ENCODE measurements at places on chromosomes 16 and 17.
A peak's percentile ranks its signal among the peaks of the same experiment; 100 is the strongest.

GRCh38 chr17:81246679-81247338 is 7.7 kb downstream of the NDUFAF8 start:
- no peak overlapping the region for H3K27ac ChIP-seq
- H3K36me3 ChIP-seq, result peaks cover 13% of the 10 kb centered on the region
- no peak for DNase-seq
- H3K4me1 ChIP-seq, result peaks cover 2% of the 10 kb centered on the region
- no peak overlapping the region for H3K4me3 ChIP-seq

- H3K4me3 ChIP-seq, result no peak overlapping the region
- no peaks in the 10 kb centered on the region for H3K27me3 ChIP-seq
- H3K27ac ChIP-seq, result no peak overlapping the region
Measured at GRCh38 chr16:79434771-79435170, 165.8 kb downstream of the MAF start.

GRCh38 chr17:34314279-34314678 is 5.0 kb upstream of the CCL8 start:
- H3K4me1 ChIP-seq, result peaks cover 6% of the 10 kb centered on the region
- DNase-seq, result no peak
- H3K27me3 ChIP-seq, result no peaks in the 10 kb centered on the region
- H3K36me3 ChIP-seq, result no peaks in the 10 kb centered on the region
- H3K27ac ChIP-seq, result no peak overlapping the region

- DNase-seq, result no peak
- no peaks in the 10 kb centered on the region for H3K27me3 ChIP-seq
- H3K4me3 ChIP-seq, result no peak overlapping the region
- no peak overlapping the region for H3K27ac ChIP-seq
- H3K4me1 ChIP-seq, result peaks cover 10% of the 10 kb centered on the region
Measured at GRCh38 chr17:80957461-80957941, 34.1 kb upstream of the CHMP6 start.

DNA sequence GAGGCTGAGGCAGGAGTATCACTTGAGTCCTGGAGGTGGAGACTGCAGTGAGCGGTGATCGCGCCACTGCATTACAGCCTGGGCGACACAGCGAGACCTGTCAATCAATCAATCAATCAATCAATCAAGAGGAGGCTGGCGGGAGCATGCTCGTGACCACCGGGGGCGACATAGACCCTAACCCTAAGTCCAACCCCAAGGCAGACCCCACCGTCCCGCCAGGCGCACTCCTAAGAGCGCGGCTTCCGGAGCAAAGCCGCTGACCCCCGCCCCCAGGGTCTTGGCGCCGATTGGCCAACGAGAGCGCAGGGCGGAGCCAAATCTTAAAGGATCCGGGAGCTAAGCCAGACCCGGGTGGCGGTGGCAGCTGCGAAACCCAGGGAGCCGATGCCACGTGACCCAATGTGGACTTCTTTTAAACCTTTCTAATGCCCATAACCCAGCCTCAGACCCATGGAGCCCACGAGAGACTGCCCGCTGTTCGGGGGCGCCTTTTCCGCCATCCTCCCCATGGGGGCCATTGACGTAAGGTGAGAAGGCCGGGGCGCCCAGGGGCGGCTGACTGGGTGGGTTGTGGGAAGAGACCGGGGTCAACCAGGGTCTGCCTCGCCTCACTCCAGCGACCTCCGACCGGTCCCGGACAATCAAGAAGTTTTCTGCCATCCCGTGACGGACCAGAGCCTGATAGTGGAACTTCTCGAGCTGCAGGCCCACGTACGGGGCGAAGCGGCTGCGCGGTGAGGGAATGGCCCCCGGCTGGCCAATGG is at the start of gene RANGRF:
Gene RANGRF, plus strand, starts transcription at position 335 of the 767 bp plus-strand sequence. Its CDS starts 119 bp downstream, at position 454.
- peaks cover 2% of the 10 kb centered on the region for H3K36me3 ChIP-seq
- H3K4me3 ChIP-seq, result peak within 1 kb of the TSS; percentile 75
- no peaks in the 10 kb centered on the region for H3K27me3 ChIP-seq
- peak within 1 kb of the TSS; percentile 89 for H3K27ac ChIP-seq
- peaks cover 8% of the 10 kb centered on the region for H3K4me1 ChIP-seq

DNA sequence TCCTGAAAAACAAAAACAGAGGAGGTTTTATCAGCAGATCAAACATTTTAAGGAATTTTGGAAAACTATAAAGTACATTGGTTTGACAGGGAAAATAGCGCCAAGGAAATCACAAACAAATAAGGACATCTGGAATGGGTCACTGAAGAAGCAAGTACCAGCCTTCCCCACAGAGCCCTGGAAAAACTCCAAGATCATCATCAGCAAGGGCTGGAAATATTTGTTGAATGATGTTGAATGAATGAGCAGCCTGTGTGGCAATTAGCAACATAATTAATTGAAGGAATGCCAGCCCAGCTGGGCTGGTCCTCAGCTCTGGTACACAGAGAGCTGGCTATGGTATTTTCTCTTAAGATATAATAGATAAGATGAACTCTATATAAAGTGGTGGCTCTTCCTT is 290.4 kb downstream of the HS3ST3A1 start:
- no peaks in the 10 kb centered on the region for H3K4me1 ChIP-seq
- H3K36me3 ChIP-seq, result no peaks in the 10 kb centered on the region
- DNase-seq, result peak; percentile 78

DNA sequence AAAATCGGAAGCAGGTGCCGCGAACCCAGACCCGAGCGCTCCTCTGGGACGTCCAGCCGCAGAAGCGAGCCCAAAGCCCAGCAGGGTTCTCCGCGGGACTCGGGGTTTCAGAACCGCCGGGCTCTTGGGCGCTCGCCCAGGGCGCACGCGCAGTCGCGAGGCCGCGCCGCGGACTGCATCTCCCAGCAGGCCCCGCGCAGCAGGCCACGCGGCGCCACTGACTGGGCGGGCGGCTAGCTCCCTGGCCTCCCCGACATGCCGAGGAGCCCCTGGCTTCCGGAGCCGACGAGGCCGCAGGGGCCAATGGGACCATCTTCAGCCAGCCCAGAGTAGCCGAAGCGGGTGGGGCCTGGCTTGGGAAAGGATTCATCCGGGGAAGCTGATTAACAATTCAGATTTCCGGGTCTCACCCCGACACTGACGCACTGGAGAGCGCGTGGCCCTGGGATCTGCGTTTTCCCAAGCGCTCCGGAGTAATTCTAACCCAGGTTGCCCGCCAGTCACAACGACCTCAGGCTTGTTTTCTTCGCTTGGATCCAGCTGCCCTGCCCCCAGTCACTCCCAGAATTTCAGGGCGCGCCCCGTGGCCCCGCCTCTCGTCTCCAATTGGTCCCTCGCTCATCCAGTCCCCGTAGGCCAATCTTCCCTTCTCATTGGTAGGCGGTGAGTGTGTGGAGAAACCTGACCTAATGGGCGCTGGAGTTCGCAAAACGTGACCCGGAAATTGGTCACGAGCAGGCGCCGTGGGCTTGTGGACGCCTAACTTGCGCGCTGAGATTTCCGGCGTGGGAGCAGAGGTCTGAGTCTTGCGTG is at the start of gene ZNF263:
Gene ZNF263, plus strand, starts transcription at position 762 of the 813 bp plus-strand sequence. CDS start 328 bp downstream, outside the sequence.
- H3K4me3 ChIP-seq, result peak within 1 kb of the TSS; percentile 92
- H3K27ac ChIP-seq, result peak within 1 kb of the TSS; percentile 98
- DNase-seq, result peak; percentile 99

DNA sequence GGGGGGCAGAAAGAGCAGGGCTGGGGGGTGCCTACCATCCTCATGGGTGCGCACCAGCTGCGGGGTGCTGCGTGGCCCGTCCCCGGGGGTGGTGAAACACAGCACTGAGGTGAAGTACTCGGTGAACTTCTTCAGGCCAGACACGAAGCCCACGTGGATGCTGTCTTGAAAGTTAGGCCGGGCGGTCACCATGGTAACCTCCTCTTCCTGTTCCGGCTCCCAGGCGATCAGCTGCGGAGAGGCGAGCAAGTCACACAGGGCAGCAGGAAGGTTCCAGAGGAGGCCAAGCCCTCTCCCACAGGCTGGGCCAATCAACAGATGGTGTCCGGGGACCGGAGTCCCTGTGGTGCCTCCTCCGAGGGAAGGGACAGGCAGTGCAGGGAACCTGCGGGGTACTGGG is 90.1 kb upstream of the CDC42EP4 start:
- H3K27ac ChIP-seq, result no peak overlapping the region
- no peak overlapping the region for H3K4me3 ChIP-seq
- no peaks in the 10 kb centered on the region for H3K27me3 ChIP-seq
- peak; percentile 6 for DNase-seq
- H3K4me1 ChIP-seq, result no peaks in the 10 kb centered on the region

DNA sequence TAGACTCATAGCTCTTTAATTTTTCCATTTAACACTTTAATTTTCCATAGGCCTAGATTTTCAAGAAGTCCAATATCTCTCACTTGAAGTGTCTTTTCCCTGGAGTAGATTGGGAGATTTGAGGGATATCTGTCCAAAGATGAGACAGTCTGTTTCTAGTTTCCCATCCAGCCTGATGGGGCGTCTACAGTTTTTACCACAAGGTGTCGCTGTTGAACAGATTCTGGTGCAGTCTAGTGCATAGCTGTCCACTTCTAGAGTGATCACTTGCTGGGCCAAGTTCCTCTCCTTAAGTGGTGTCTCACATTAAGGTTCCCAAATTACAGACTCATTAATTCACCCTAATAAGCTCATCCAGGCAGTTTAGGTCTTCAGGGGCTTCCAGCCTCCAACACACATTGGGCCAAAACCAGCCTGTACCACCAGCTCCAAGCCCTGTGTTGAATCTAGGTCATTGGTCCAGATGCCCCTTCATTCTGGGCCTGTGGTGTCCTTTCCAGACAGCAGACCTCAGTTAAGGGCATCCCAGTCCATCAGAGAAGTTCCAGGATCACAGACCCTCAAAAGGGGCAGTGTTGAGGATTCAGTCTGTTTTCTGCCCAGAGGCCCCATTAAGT is 9.4 kb downstream of the SNX20 start:
- H3K36me3 ChIP-seq, result no peaks in the 10 kb centered on the region
- peak; percentile 39 for DNase-seq
- H3K4me1 ChIP-seq, result no peaks in the 10 kb centered on the region
- H3K4me3 ChIP-seq, result no peak overlapping the region
- no peaks in the 10 kb centered on the region for H3K27me3 ChIP-seq

- no peaks in the 10 kb centered on the region for H3K36me3 ChIP-seq
- DNase-seq, result no peak
- H3K27me3 ChIP-seq, result peaks cover 12% of the 10 kb centered on the region
- H3K4me3 ChIP-seq, result no peak overlapping the region
- H3K27ac ChIP-seq, result no peak overlapping the region
Measured at GRCh38 chr17:2776589-2777241, 19.5 kb upstream of the RAP1GAP2 start.

DNA sequence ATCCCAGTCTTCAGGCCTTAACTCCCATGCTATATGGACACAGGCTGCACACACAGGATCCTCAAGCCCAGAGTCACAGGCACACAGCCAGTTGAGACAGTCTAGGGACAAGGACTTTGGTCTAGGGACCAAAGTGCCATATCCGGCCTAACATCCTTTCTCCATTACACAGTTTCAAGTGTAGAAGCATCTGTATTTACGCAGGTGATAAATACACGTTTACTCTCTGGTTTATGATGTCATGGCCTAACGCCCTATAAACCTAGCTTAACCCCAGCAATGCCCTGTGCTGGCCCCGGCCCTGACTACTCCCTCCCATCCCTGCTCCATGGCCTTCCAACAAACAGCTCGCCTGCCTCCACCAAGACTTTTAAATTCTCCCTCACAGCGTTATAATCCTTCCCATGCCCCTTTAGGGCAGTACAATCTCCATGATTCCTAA is 17.1 kb downstream of the CUEDC1 start:
- H3K4me1 ChIP-seq, result peaks cover 33% of the 10 kb centered on the region
- no peak overlapping the region for H3K4me3 ChIP-seq
- no peak for DNase-seq
- no peaks in the 10 kb centered on the region for H3K36me3 ChIP-seq
- no peaks in the 10 kb centered on the region for H3K27me3 ChIP-seq

DNA sequence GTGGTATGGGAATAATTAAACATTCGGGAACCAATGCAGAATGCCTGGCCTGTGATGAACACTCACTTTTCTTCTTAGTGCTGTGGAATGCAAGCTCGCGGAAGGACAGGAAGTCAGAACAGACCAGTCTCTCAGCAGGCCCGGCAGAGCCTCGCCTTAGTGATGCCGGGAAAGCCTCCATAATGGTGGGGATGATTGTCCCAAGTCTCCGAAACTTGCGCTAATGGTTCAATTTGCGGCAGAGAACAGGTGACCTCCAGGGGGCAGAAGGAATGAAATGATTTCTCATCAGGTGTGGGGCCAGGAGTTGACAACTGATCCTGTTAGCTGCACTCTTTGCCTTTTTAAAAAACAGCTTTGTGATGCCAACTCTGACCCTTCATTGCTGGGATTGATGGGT is 170.6 kb downstream of the GSG1L start:
- peak; percentile 1 for DNase-seq
- no peak overlapping the region for H3K27ac ChIP-seq
- H3K4me1 ChIP-seq, result no peaks in the 10 kb centered on the region

DNA sequence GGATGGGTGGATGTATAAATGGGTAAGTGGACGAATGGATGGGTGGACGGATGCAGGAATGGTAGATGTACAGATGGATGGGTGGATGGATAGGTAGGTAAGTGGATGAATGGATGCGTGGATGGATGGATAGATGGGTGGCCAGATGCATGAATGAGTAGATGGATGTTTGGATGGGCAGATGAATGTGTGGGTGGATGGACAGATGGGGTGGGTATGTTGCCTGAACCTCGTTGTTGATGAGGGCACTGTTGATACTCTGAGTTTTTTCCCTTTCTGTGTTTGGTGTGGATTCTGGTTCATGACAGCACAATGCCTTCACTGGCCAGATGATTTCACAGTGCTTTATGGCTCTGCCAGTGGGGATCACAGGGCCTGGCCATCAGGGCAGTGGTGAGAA is 208.3 kb downstream of the NPIPB11 start:
- no peak for DNase-seq
- no peaks in the 10 kb centered on the region for H3K36me3 ChIP-seq
- H3K27ac ChIP-seq, result no peak overlapping the region

- no peaks in the 10 kb centered on the region for H3K4me1 ChIP-seq
- DNase-seq, result no peak
- H3K4me3 ChIP-seq, result no peak overlapping the region
Measured at GRCh38 chr17:63519972-63520882, 2.9 kb upstream of the KCNH6 start.

- no peak overlapping the region for H3K27ac ChIP-seq
- DNase-seq, result no peak
- H3K4me1 ChIP-seq, result peaks cover 11% of the 10 kb centered on the region
- H3K27me3 ChIP-seq, result no peaks in the 10 kb centered on the region
- peak overlapping the region; percentile 64 for H3K4me3 ChIP-seq
- no peaks in the 10 kb centered on the region for H3K36me3 ChIP-seq
Measured at GRCh38 chr16:66553223-66553622, 847 bp downstream of the CKLF start.

- peak; percentile 82 for DNase-seq
- no peaks in the 10 kb centered on the region for H3K27me3 ChIP-seq
- no peaks in the 10 kb centered on the region for H3K36me3 ChIP-seq
- peak overlapping the region; percentile 38 for H3K27ac ChIP-seq
- peaks cover 21% of the 10 kb centered on the region for H3K4me1 ChIP-seq
Measured at GRCh38 chr17:61139219-61139618, 260.4 kb upstream of the TBX2 start.

GRCh38 chr16:86668136-86668910 is 90.0 kb downstream of the FOXL1 start:
- H3K4me1 ChIP-seq, result peaks cover 54% of the 10 kb centered on the region
- no peaks in the 10 kb centered on the region for H3K27me3 ChIP-seq
- H3K36me3 ChIP-seq, result no peaks in the 10 kb centered on the region
- no peak overlapping the region for H3K4me3 ChIP-seq

GRCh38 chr17:80154166-80154565 is 7.2 kb upstream of the EIF4A3 start:
- H3K4me3 ChIP-seq, result no peak overlapping the region
- no peak for DNase-seq
- H3K27ac ChIP-seq, result no peak overlapping the region
- no peaks in the 10 kb centered on the region for H3K27me3 ChIP-seq
- H3K36me3 ChIP-seq, result no peaks in the 10 kb centered on the region

Measured in fibroblast of lung (primary cell).